ENCODE measurements at places on chromosomes 4 and X. TPM values are rescaled to one million over a fixed set of nuclear protein-coding genes. Genes with fewer than 3 reads are reported as not detected.
A peak's percentile ranks its signal among the peaks of the same experiment; 100 is the strongest.

CLCN4 gene
- total RNA-seq = 10.9 TPM

DNA sequence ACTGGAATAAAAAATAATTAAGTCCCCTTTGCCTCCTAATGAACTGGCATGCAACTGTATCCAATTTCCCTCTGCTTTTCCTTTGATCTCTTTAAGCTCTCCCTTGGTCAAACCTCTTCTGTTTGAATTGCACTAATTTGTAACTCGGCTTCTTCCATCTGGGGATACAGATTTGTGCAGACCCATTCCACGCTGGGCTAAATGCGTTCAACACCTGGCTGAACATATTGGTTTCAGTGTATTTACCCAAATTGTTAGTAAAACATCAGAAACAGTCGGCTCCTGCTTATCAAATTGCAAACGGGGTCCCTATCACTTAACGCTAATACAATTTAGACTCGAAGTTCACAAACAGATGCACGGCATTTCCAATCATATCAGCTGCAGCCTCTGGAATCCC is 124.9 kb upstream of the TAPT1 start:
- no peaks in the 10 kb centered on the region for H3K27me3 ChIP-seq
- no peak for DNase-seq
- H3K4me1 ChIP-seq = no peaks in the 10 kb centered on the region
- H3K36me3 ChIP-seq = no peaks in the 10 kb centered on the region

ABLIM2 gene
- total RNA-seq = not detected

DNA sequence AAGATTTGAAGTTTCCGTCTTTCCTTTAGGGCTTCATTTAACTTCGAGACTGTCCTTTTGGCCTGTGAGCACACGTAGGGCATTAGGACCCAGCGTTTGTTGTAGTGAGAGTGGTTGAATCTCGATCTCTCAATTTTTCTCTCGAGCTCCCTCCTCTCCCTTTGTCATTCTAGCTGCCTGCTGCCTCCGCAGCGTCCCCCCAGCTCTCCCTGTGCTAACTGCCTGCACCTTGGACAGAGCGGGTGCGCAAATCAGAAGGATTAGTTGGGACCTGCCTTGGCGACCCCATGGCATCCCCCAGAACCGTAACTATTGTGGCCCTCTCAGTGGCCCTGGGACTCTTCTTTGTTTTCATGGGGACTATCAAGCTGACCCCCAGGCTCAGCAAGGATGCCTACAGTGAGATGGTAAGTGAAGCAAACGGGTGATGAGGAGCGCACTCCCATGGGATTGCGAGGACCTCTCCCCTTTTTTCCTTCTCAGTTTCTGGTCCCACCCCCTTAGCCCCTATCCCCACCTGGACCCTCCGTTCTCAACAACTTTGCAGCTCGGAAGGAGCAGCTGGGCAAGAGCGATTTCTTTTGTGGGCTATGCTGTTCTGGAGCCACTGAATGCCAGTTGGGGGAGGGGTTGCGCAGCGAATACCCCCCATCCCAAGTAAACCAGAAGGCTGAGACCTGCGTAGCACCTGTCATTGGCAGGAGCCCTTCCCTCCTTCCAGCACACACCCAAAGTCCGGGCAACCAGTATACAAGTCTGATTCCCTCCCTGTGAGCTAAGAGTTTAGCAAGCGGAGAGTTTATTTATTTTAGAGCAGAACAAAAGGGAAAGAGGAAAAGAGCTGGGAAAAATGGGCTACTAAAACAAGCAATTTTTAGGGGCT is at the start of gene TMEM35A:
Gene TMEM35A (plus strand): TSS at position 164 of the 883 bp plus-strand sequence. CDS start 124 bp downstream, at position 288.
- no peak for DNase-seq
- H3K27me3 ChIP-seq = no peaks in the 10 kb centered on the region
- peaks cover 6% of the 10 kb centered on the region for H3K4me1 ChIP-seq
- H3K27ac ChIP-seq = no peak within 1 kb of the TSS

HSD17B13 gene
- not detected for total RNA-seq

SRPX gene
- total RNA-seq = 13.4 TPM

DNA sequence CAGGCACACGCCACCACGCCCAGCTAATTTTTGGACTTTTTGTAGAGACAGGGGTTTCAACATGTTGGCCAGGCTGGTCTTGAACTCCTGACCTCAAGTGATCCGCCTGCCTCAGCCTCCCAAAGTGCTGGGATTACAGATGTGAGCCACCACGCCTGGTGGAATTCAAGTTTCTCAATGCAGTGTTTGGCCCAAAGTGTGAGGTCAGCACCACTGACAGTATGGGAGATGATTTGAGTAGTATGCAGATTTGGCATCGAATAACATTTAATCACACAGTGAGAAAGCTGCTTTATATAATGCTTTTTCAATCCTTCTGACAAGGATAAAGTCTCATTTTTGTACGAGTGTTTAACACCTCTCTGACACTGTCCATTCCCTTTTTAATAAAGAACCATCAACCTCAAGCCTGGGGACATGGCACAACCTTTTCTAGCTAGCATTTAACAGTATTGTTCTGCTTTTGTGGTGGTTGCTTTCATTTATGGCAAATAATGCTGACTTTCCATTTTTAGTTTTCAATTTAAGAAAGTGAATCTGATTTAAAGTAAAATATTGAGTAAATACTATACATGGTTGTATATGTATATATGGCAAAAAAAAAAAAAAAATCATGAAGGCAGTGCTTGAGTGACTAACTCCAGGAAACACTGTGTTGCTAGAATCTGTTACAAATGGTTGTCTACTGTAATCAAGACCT is 4.3 kb upstream of the NSUN7 start:
- H3K4me1 ChIP-seq = peaks cover 5% of the 10 kb centered on the region
- no peak overlapping the region for H3K4me3 ChIP-seq
- DNase-seq = no peak
- no peaks in the 10 kb centered on the region for H3K36me3 ChIP-seq

- H3K36me3 ChIP-seq = no peaks in the 10 kb centered on the region
- H3K27ac ChIP-seq = no peak overlapping the region
- no peak for DNase-seq
- H3K4me1 ChIP-seq = no peaks in the 10 kb centered on the region
- H3K4me3 ChIP-seq = no peak overlapping the region
Measured at GRCh38 chr4:37964734-37965457, 4.7 kb downstream of the PTTG2 start.

DNA sequence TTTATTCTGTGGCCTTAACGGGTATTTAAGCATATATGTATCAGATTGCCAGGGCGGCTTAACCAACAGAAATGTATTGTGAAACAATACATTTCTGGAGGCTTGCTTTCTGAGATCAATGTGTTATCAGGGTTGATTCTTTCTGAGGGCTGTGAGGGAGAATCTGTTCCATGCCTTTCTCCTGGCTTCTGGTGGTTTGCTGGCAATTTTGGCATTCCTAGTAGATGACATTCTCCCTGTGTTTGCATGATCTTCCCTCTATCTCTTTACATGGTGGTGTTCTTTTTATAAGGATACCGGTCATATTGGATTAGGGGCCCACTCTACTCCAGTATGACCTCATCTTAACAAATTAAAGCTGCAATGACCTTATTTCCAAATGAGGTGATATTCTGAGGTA is 16.9 kb upstream of the CEP135 start:
- H3K27me3 ChIP-seq = no peaks in the 10 kb centered on the region
- no peak overlapping the region for H3K4me3 ChIP-seq
- peaks cover 25% of the 10 kb centered on the region for H3K4me1 ChIP-seq
- peaks cover 16% of the 10 kb centered on the region for H3K36me3 ChIP-seq
- DNase-seq = peak; percentile 55

GRCh38 chr4:41927796-41928499 is 7.3 kb upstream of the TMEM33 start:
- H3K4me3 ChIP-seq = no peak overlapping the region
- no peak for DNase-seq
- no peaks in the 10 kb centered on the region for H3K36me3 ChIP-seq
- no peaks in the 10 kb centered on the region for H3K4me1 ChIP-seq
- H3K27ac ChIP-seq = no peak overlapping the region

GRCh38 chrX:53223955-53224859 is 800 bp downstream of the KDM5C start:
- peak overlapping the region; percentile 81 for H3K4me3 ChIP-seq
- H3K4me1 ChIP-seq = peaks cover 10% of the 10 kb centered on the region
- H3K27me3 ChIP-seq = no peaks in the 10 kb centered on the region
- H3K27ac ChIP-seq = peak overlapping the region; percentile 96
- peak; percentile 28 for DNase-seq
- H3K36me3 ChIP-seq = peaks cover 25% of the 10 kb centered on the region

- H3K4me1 ChIP-seq = peaks cover 4% of the 10 kb centered on the region
- no peak overlapping the region for H3K27ac ChIP-seq
- no peak for DNase-seq
Measured at GRCh38 chr4:123817025-123817688, 420.6 kb downstream of the SPRY1 start.

DNA sequence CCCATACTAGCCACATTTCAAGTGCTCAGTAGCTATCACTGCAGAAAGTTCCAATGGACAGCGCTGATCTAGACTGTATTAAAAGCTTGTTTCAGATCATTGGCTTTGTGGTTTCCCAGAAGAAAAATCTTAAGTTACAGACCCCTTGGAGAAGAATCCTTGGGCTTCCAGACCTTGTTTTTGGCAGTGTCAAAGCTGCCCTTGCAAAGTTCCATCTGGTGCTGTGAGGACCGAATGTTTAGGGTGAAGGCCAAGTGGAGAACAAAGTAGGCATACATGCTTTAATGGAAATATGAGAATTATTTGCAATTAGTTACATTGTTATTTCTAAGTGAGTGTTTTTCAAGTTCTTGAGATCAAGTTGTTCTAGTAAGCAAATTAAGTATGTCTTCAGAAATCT is 144.7 kb downstream of the FRMPD4 start:
- H3K27ac ChIP-seq = no peak overlapping the region
- H3K27me3 ChIP-seq = no peaks in the 10 kb centered on the region

GRCh38 chr4:6162885-6163284 is 37.5 kb downstream of the JAKMIP1 start:
- no peak for DNase-seq
- no peaks in the 10 kb centered on the region for H3K4me1 ChIP-seq
- no peaks in the 10 kb centered on the region for H3K27me3 ChIP-seq
- H3K4me3 ChIP-seq = no peak overlapping the region

CHRDL1 gene
- total RNA-seq = 0.89 TPM

DNA sequence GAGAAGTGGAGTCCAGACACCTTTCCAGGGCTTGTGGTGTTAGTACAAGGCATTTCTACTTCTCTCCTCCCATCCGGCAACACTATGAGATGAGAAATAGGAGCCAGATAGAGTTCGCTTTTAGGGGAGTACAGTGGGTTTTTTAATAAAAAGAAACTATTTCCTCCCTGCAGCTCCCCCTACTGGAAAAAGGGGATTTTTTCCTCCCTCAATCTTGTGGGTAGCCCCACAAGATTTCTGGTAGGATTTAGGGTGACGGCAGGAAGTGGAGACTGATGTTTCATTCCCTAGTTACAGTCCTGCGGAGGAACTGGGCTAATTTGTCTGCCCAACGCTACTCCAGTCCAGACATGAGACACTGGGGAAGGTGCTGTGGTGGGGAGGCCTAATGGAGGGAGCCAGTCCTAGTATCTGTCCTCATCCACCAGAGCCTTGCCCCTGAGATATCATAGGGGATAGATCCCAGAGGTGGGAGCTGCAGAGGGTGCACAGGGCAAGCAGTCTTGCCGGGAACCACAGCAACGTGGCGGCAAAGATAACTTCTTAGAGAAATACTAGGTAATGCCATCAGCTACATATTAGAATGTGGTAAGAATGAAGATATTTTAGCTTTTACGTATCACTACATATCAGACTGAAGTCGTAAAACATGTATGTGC is 45.5 kb upstream of the PRKG2 start:
- H3K27ac ChIP-seq = no peak overlapping the region
- H3K4me3 ChIP-seq = no peak overlapping the region
- DNase-seq = no peak
- no peaks in the 10 kb centered on the region for H3K27me3 ChIP-seq
- peaks cover 14% of the 10 kb centered on the region for H3K4me1 ChIP-seq

- H3K27ac ChIP-seq = no peak overlapping the region
- DNase-seq = no peak
- no peak overlapping the region for H3K4me3 ChIP-seq
- H3K27me3 ChIP-seq = no peaks in the 10 kb centered on the region
Measured at GRCh38 chr4:184934184-184934583, 84.1 kb upstream of the HELT start.

- no peaks in the 10 kb centered on the region for H3K27me3 ChIP-seq
- peaks cover 20% of the 10 kb centered on the region for H3K36me3 ChIP-seq
- H3K4me3 ChIP-seq = no peak overlapping the region
- DNase-seq = no peak
- H3K4me1 ChIP-seq = no peaks in the 10 kb centered on the region
Measured at GRCh38 chrX:103688946-103689345, 2.4 kb upstream of the MORF4L2 start.

DNA sequence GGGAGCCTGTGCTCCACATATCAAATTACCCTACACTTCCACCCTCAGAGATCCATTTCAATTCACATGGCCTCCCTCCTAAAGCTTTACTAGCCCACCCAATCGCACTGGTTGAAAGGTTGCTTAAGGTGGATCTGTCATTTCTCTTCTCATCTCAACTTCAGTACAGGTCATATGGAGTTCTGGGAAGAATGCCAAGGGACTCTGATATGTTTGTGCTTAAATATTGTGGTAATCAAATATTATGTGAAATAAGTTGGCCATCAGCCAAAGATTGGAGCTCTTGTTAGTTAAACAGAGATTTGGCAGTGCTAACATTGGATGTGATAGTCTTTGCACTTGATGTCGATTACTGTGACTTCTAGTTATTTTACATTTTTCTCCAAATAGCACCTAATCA is 20.5 kb downstream of the SEPTIN6 start:
- no peak for DNase-seq
- H3K4me1 ChIP-seq = peaks cover 5% of the 10 kb centered on the region
- no peaks in the 10 kb centered on the region for H3K36me3 ChIP-seq
- no peak overlapping the region for H3K4me3 ChIP-seq
- no peak overlapping the region for H3K27ac ChIP-seq

DDX53 gene
- total RNA-seq = not detected

GRCh38 chr4:184422378-184422777 is 52.0 kb downstream of the IRF2 start:
- H3K36me3 ChIP-seq = peaks cover 37% of the 10 kb centered on the region
- DNase-seq = no peak
- H3K4me3 ChIP-seq = no peak overlapping the region
- peaks cover 25% of the 10 kb centered on the region for H3K4me1 ChIP-seq

- DNase-seq = no peak
- no peaks in the 10 kb centered on the region for H3K36me3 ChIP-seq
- no peaks in the 10 kb centered on the region for H3K27me3 ChIP-seq
Measured at GRCh38 chr4:38003102-38003501, 42.9 kb downstream of the PTTG2 start.
